Colonic mucosa (tissue), 4 donors: ENCODE measurements at places on chromosomes 3 and 15.
A peak's percentile ranks its signal among the peaks of the same experiment; 100 is the strongest.

GRCh38 chr3:25903371-25904129 is 113.7 kb downstream of the OXSM start:
- DNase-seq, result no peak

GRCh38 chr3:146750196-146750595 is 145.1 kb upstream of the PLSCR5 start:
- DNase-seq, result no peak

DNA sequence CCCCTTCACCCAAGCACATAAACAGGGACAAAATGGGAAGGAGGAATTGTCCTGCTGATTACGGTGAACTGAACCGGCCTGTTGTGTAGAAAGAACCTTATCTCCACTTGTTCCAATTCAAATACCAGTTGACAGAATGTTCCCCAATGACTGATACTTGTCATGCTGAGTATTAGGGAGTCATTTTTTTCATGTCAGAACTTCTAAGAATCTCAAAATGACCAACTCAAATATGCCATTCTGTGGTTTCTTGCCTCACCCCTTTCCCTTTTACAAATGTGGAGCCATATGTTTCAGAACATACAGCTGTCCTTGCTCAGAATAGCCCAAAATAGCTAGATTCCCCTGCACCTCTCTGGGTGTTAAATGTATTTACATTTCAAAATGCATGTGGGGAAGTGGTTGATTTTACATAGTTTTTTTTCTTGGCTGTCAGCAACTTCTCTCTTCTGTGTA is 405.9 kb upstream of the TBL1XR1 start:
- no peak for DNase-seq

DNA sequence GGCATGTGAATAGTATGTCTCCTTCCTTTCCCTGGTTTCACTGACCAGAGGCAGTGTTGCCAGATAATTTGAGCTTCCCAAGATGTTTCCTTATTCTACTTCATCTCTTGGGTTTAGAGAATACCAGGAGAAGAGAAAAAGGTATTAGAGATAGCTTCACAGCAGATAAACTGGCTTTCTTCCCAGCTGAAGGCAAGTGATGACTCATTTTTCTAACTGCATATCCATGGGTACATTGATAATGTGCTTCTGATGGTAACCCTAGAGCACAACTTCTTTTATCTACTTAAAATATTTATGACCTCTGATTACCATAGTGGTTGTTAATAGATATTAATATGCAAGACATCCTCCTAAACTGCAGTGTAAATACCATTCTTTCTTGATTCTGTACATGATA is 34.6 kb upstream of the CMTM8 start:
- DNase-seq, result no peak

- DNase-seq, result peak; percentile 33
Measured at GRCh38 chr3:171183042-171183441, 156.5 kb upstream of the SLC2A2 start.

DNA sequence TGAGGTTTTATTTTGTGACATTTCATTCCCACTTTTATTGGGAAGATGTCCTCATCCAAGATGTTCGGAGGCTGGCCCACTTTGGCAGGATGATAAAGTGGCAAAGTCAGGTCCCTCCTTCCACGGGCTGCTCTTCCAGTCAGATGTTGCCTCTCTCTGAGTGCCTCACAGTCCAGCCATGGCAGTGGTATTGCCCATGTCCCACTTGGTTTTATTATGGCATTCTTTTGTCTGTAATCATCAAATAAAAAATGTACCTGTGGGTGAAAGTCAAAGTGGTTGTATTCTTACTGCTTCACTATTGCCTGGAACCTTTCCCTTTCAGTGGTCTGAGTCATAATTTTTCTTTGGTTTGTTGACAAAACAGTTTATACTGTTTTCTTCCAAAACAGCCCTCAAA is 20.2 kb downstream of the ARNT2 start:
- DNase-seq, result no peak

DNA sequence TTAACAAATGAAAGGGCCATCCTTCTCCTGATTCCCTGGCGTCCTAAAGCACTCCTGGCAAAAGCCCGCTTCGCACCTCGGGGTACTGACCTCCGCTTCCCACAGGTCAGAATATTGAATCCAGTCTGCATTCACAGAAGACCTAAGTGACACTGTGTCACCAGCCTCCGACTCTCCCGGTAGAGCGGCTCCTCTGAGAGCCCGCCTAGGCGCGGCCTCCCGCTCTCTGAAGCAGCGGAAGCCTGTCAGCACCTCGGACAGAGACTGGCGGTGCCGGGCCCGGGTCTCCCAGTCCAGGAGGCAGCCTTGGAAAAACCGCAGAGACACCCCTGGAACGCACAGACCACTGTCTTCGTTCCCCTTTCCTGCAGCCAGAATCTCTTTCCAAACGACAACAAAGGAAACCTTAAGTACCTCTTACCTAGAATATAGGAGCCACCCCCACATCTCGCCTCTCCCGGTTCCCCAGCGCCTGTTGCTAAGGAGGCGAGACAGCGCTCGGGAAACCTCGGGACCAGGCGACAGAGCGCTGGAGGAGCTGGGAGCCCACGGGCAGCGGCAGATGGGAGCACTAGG is 1.2 kb downstream of the GABRB3 start:
- DNase-seq, result no peak

- no peak for DNase-seq
Measured at GRCh38 chr3:133374708-133375402, 25.0 kb upstream of the BFSP2 start.

DNA sequence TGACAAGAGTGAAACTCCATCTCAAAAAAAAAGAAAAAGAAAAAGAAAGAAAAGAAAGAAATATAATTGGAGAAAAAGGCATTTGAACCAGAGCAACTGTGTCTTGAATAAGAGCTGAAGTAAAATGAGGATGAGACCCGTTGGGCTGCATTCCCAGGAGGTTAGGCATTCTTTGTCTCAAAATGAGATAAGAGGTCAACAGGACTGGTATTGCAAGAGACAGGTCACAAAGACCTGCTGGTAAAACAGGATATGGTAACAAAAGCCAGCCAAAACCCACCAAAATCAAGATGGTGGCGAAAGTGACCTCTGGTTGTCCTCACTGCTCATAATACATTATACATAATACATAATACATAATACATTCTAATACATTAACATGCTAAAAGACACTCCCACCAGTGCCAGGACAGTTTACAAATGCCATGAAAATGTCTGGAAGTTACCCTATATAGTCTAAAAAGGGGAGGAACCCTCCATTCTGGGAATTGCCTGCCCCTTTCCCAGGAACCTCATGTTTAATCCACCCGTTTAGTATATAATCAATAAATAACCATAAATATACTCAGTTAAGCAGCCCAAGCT is 8.6 kb upstream of the TIPIN start:
- no peak for DNase-seq

GRCh38 chr3:120344349-120344748 is 4.8 kb downstream of the LRRC58 start:
- no peak for DNase-seq

DNA sequence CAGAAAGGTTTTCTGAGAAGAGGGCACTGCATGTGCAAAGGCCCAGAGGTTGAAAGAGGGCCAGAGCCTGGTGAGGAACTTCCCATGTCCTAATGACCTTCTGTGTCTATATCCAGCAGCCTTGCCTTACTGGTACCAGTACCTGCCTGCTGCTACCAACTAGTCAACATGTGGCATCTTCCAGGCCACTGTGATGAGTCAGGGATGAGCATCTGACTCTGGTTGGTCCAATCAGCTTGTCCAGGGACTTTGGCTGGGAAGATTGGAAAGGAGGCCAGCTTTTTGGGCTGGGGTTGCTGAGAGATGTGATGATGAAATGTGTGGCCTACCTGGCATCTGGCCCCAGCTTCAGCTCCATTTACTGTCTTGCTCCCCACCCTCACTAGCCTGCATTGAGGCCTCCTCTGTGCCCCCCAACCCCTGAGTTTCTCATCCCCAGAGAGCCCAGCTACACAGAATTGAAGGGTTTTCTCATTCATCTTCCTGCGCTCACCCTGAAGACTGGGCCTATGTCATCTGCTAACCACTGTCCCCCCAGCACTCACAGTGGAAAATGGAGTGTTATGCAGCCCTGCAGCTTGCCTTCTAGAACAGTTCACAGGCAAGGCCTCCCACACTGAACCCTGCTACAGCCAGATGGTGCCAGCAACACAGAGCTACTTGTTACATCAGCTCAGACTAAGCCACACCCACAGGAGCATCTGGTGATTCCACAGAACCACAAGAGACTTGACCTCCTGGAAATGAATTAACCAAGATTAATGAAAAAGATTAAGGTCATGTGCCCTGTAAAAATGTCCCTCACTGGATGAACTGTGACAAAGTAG is 1.3 kb upstream of the TWF2 start:
- DNase-seq, result peak; percentile 70

DNA sequence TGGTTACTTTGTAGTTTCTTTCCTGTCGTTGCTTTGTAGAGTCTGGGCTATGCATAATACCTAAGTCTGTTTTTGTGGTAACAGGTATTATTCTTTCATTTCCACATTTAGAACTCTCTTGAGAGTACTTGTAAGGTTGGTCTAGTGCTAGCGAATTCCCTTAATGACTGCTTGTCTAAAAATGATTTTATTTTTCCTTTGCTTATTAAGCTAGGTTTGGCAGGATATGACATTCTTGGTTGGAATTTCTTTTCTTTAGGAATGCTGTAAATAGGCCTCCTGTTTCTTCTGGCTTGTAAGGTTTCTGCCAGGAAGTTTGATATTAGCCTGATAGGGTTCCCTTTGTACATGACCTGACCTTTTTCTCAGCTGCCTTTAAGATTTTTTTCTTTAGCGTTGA is 70.1 kb upstream of the SGO1 start:
- no peak for DNase-seq

GRCh38 chr3:121800906-121801305 is 34.0 kb downstream of the IQCB1 start:
- DNase-seq, result no peak

DNA sequence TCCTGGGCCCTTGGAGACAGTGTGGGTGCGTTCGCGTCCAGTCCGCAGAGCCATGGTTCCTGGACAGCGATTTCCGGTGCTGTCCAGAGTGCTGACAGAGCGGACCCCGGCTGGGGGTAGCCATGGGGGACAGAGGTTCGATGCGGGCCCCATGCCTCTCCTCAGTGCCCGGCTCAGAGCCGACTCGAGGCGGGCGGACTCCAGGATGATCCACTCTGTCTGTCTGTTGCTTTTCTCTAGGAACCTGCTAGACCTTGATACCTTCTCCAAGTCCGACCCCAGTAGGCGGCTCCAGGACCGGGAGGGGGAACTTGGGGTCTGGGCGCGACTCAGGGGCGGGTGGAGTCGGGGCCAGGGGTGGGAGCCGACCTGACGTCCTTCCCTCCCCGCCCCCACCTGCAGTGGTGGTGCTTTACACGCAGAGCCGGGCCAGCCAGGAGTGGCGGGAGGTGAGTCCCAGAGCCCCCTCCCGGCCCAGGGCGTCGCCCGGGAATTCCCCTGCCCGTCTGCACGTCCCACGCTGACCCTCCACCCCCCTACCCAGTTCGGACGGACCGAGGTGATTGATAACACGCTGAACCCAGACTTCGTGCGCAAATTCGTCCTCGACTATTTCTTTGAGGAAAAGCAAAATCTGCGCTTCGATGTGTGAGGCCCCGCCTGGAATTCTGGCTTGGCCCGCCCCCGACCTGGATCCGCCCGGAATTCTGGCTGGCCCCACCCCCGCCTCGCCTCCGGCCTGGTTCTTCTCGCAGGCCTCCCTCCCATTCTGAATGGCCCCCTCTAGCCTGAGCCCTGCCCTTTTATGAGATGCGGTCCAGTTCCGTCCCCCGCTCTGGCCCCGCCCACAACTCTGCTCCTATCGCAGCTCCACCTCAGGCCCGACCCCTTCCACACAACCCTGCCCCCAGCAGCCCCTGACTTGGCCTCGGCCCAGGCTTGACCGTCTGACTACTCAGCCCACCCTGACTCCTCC is 1.0 kb downstream of the CPNE9 start:
- peak; percentile 54 for DNase-seq

GRCh38 chr3:81277853-81278252 is 483.6 kb downstream of the GBE1 start:
- no peak for DNase-seq

DNA sequence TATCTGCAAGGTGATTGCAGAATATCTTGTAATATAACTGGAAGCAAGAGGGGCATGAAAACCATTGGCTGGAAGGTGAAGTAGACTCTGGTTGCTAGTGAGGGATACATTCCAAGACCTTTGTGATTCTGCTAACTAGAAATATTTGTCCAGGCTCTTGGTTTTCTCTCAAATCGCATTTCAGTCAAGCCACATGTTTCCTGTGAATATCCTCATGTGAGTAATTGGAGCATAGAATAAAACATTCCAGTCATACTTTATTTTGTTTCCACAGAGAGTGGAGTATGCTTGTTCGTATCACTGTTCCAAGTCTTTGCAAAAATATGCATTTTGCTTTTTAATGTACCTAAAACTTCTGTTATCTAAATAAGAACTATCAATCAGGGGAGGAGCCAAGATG is 850.0 kb downstream of the EPHA3 start:
- DNase-seq, result no peak

DNA sequence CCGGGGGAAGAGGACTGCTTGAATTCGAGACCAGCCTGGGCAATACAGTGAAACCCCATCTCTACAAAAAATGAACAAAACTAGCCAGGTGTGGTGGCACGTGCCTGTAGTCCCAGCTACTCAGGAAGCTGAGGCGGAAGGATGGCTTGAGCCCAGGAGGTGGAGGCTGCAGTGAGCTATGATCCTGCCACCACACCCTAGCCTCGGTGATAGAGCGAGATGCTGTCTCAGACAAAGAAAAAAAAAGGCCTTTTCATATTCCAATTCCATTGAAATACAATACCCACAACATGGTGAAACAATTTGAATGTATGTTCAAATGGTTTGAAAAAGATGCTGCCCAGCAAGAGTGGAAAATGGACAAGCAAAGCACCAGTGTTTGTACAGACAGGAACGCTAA is 61.8 kb upstream of the ZNF148 start:
- DNase-seq, result no peak

DNA sequence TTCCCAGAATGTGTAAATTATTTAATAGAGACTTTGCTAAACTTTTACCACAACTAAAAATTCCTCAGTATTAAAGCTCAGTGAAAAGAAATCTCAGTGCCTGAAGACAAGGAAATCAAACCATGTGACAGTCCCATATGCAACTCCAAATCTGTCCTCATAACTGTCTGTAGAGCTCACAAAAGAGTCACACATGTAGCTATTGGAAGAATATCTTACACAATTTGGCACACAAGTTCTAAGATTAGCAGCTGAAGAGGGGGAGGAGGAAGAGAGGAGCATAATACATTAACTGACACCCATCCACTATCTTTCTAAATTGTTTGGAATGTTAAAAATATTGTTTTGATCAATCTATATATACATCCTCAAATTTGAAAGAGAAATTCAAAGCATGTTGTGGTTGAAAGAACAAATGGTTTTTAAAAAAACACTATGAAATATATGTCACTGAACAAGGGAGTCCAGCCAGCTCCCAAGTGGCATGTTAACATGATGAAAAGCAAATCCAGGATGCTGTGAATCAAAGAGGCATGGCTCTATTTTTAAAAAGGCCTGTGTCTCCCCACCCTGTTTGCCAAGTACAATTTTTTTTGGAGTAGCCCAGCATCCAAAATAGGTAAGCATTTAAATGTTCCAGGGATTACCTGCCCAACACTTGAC is 126.3 kb upstream of the NANOGP8 start:
- no peak for DNase-seq
